Type B pancreatic cell (in vitro differentiated cells): ENCODE measurements at places on chromosomes 7 and 10. TPM values are rescaled to one million over a fixed set of nuclear protein-coding genes. Genes with fewer than 3 reads are reported as not detected.

The LIPM gene
- total RNA-seq, result 0.38 TPM in 1 of 2 replicates, not detected in the other

The UPF2 gene
- 21.8 and 25.8 TPM in 2 replicates for total RNA-seq

The CLRN3 gene
- 2.2 and 6.6 TPM in 2 replicates for total RNA-seq

The RADIL gene
- total RNA-seq, result 0.93 and 11.8 TPM in 2 replicates
